T-helper 1 cell (primary cell): ENCODE measurements at places on chromosomes 11 and 22.
A peak's percentile ranks its signal among the peaks of the same experiment; 100 is the strongest.

GRCh38 chr11:62573006-62573591 lies 592 bp downstream of the EEF1G start:
- no peak for DNase-seq

- DNase-seq: no peak
These were observed 952 bp upstream of the CATSPERZ start for GRCh38 chr11:64298966-64299846.

- no peak for DNase-seq
These were observed 33.3 kb upstream of the OLFML1 start for GRCh38 chr11:7451952-7452494.

DNA sequence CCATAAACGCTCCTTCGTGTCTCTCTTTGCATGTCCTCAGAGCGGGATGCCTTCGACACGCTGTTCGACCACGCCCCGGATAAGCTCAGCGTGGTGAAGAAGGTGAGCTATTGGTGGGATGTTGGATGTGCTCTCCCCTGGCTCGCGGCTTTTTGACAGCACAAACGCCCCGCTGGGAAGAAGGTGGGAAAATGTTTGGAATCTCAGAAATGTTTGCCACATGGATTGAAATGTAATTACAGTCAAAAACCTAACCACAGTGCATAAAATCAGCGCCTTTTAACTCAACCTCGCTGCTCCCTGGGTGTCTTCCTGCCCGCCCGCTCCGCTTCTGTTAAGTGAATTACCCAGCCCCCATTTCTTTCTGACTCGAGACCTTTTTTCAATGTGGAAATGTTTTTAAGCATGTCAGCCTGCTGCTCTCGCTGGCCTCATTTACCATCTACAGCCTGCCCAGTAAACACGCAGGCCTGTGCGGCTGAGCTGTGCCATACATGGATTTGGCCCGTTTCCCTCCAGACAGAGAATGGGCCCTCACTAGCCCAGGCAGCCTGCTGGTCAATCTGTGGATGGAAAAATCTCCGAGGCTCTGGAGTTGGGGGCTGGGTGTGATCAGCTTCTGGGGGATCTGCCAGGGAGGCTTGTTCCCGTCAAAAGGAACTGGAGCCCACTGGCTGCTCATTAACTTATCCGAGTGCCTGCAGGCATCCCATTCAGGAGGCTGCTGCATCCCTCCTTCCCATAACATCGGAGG lies 32.7 kb upstream of the PARVG start:
- DNase-seq: no peak

DNA sequence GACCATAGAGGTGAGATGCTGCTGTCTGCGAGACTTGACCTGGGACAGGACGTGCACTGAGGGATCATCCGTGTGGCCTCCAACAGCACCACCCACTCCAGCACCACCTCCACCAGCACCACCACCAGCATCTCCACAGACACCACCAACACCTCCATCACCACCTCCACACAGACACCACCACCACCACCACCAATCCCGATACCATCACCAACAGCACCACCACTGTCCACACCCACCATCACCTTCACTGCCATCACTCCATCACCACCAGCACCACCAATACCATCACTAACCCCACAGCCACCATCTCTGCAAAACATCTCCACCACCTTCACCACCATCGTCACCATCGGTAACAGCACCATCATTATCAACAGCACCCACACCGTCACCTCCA lies 26.6 kb upstream of the SLC22A12 start:
- no peak for DNase-seq

DNA sequence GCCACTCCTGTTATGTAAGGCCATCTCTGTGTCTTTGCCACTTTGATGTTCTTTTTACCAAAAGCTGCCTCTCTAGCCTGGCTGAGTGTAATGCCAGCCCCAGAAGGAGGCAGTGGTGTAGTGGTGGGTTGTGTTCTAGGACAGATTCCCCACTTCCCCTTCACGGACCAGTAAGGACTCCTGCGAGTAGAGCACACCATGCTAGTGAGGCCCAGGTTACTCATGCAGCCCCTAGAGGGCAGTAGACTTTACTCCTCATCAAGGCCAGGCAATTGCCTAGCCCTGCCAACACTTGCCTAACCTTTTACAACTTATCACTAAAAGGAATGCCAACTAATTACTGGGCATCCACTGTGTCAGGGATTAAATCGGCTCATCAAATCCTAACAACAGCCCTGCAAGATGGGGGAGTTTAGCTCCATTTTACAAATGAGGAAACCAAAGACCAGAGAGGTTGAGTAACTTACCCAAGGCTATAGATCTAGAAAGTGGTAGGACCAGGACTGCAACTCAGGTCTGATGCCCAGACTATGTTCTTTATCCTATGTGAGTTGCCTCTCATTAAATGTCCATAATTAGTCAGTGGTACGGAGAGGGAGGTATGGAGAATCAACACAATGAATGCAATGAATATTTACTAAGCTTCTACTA lies 75.3 kb downstream of the APIP start:
- peak; percentile 39 for DNase-seq

GRCh38 chr11:67303835-67304411 lies 593 bp downstream of the SSH3 start:
- no peak for DNase-seq

DNA sequence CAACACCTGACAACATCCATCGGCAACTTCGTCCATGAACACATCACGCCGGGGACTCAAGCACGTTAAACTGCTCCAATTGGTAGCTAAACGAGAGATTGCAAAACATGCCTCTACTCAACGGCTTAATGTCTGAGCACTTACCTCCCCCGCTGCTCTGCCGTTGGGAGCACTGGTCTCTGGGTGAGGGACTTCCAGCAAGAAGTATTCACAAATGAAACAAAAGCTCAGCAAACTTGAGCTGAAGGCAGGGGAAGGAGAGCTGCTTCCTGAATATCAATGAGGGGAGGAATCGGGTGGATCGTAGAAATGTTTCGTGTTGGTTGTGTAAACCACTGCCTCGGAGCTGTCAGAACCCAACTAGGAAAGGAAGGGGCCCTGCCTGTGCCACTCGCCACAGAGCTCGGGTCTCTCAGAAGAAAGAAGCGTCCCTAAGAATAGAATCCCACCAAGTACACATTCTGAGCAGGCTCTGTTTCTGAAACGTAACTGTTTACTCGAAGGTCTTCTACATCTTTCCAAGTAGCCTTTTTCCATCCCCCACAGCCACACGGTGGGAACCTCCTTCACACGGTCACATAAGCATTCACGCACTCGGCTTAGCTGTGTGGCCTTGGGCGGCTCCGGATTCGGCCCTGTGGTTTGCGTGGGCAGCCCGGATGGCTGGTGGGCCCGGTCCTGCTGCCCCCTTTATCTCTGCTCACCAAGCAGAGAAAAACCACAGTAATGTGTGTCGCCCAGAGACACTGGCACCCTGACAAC lies at the start of gene MLC1:
TSS of gene MLC1 (minus strand) at position 216 of the 762 bp plus-strand sequence. CDS start 524 bp downstream, outside the sequence.
- DNase-seq: no peak

DNA sequence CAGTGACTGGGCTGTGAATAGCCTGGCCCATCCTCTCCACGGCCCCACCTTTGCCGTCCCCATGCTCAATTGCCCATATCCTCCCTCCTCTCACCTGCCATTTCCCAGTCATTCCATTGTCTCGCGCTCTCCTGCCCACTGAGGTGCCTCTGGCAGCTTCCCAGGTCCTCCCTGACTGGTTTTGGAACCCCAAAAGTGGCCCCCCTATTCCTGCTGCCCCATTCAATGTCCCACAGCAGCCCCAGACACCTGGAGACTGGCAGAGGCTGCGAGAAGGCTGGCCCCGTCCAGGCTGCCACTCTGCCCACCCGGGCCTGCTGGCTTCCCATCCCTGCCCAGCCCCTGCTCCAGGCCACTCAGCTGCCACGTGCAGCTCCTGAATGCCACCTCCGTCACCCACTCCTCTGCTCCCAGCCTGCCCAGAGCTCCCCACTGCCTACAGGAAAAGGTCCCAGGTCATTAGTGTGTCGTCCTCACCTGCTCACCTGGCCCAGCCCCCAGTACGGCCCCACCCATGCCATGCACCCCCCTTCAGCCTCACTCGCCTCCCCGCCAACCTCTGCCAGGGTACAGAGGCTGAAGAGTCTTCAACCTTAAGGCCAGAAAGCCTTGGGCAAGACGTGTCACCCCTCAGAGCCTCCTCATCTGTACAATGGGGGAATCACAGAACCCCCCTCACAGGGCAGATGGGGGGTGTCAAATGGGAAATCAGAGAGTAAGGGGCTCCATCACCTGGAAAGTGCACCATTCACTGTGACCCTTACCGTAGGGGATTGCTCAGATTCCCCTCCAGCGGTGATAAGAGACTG lies 37.5 kb downstream of the KCNJ4 start:
- DNase-seq: no peak

GRCh38 chr11:128796270-128796669 lies 70.8 kb downstream of the KCNJ1 start:
- no peak for DNase-seq

DNA sequence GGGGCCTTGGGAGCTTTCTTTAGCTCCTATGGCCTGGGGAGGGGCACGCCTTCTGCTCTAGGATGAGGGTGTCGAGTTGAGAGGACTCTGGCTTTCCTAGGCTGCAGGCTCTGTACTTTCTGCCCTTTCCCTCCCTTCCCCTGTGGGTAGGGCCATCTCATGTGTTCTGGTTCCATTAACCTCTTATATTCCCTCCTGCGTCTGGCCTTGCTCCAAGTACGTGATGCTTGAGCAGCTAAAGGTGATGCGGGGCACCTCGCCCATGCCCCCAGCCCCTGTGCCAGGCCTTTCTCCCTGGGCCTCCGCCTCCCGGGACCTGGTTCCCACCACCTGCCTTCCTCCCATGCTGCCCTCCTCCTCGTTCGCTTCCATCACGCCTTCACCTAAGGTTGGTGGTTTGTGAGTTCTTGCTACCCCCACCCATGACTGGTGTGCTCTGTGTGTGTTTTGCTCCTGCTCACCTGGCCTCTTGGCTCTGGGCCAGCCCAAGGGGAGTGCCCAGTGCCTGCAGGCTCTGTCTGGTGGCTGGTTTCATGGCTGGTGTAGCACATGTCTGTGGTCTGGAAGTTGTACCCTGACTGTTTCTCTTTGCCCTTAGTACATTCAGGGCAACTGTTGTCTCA lies 34.1 kb downstream of the PHLDB1 start:
- no peak for DNase-seq

- DNase-seq: peak; percentile 18
These were observed 25.2 kb downstream of the FLRT1 start for GRCh38 chr11:64060861-64061444.

GRCh38 chr22:17117890-17118289 lies 3.3 kb downstream of the TMEM121B start:
- no peak for DNase-seq
